ENCODE measurements at places on chromosomes 2 and 18.

GRCh38 chr2:42947809-42948600, 155.6 kb upstream of the HAAO start:
- no peak for DNase-seq

DNA sequence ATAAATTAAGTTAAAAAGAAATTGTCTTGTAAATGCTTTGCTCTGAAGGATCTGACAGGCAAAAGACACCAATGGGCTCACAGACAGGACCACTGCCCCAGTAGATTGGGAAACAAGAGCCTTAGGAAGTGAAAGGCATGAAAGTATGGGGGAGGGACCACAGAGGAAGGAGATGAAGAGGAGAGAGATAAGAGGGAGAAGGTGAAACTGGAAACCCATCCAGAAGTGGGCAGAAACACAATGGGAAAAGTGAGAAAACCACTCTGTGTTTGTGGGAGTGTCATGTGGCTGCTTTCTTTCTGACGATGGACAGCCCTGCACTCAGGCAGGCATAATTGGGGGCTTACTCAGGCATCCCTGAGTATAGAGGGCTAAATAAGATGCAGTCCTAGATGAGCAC, 101.5 kb upstream of the STON1 start:
- no peak for DNase-seq

DNA sequence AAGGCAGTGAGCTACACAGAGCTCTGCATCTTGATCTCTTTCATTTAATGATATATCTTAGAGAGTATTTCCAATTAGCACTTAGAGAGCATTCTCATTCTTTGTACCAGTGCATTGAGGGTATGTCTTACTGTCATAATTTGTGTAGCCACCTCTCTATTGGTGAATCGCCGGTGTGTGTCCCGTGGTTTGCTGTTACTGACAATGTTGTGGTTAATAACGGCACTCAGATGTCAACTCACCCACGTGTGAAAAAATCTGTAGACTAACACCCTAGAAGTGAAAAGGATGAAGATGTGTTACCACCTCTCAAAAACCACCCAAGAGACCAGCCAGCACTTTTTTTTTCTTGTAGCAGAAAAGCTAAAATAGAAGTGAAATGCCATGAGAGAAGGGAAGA, 37.1 kb downstream of the TEX51 start:
- DNase-seq, result no peak

DNA sequence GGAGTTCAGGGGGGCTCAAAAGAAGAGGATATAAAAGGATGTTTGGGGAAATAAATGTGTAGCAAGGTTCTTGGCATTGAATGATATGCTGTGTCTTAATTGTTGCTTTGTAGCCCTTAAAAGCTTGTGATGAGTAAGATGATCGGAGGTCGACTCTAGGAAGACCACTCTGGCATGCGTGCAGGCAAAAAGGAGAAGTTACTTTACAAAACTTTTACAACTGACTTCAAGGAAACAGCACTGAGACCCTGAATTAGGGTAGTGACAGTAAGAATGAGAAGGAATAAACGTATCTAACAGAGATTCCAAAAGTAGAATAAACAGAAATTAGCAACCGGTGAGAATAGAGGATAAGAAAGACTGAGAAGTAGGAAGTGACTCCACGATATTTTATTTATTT, 228.7 kb upstream of the TANK start:
- DNase-seq, result no peak

DNA sequence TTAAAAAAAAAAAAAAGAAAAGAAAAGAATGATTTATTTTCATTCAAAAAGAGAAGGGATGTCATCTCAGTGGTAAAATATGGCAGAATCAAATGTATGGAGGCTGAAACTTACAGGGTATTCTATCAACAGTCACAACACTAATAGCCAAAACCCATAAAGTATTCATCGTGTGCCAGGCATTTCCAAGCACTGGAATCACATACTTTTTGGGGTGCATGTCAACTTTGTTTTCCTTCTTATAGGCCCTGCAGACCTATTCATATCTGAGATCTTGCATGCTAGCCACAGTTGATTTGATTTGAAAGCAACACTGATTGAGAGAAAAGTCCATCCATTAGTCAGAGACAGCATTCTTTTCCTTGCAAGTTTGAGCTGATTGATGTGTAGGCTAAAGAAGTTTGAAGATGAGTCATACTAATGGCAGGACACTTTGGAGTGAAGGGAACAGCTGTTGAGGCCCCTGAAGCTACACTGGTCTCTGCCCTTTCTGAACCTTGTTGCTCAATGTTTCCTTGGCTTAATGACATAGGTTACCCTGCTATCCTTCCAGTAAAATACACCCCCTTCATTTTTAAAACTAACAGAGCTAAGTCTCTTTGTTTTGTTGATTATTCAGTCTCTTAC, 22.0 kb downstream of the KATNAL2 start:
- DNase-seq, result peak; percentile 70

DNA sequence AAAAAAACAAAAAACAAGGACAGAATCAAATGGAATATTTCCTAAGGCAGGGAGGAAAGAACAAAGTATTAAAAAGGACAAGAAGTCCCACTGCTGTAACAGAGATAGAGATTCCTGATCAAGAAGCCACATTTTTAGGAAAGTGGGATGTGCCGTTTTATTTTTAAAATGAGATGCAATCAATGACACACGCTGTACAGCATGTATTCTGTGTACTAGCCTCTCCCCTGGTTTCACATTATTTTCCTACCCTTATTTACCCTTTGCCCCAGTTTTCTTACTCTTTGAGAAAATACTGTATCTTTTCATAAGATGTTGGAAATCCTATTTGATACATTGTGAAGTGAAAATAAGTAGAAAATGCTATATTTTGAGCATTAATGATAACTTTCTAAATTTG, 45.8 kb downstream of the E2F6 start:
- DNase-seq, result no peak

DNA sequence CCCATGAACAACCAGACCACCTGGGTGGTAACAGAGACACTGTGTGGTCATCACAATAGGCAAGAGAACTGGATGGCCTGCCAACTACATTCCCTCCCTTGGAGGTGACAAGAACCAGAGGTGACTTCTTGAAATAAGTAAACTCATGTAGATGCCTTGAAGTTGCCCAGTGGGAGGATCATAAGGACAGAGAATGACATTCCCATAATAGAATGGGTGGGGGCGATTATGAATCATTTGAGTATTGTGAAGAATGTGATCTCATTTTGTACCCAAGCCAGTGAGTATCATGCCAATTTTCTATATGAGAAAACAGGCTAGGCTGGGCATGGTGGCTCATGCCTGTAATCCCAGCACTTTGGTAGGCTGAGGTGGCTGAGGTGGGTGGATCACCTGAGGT, 211.4 kb upstream of the GYPC start:
- DNase-seq, result no peak

- no peak for DNase-seq
Measured at GRCh38 chr2:221527776-221528309, 44.3 kb downstream of the EPHA4 start.

- no peak for DNase-seq
Measured at GRCh38 chr2:9819551-9819950, 23.7 kb upstream of the TAF1B start.

- no peak for DNase-seq
Measured at GRCh38 chr2:1891971-1892486, 147.7 kb upstream of the PXDN start.

- peak; percentile 23 for DNase-seq
Measured at GRCh38 chr2:163155279-163155883, 316.8 kb upstream of the KCNH7 start.

DNA sequence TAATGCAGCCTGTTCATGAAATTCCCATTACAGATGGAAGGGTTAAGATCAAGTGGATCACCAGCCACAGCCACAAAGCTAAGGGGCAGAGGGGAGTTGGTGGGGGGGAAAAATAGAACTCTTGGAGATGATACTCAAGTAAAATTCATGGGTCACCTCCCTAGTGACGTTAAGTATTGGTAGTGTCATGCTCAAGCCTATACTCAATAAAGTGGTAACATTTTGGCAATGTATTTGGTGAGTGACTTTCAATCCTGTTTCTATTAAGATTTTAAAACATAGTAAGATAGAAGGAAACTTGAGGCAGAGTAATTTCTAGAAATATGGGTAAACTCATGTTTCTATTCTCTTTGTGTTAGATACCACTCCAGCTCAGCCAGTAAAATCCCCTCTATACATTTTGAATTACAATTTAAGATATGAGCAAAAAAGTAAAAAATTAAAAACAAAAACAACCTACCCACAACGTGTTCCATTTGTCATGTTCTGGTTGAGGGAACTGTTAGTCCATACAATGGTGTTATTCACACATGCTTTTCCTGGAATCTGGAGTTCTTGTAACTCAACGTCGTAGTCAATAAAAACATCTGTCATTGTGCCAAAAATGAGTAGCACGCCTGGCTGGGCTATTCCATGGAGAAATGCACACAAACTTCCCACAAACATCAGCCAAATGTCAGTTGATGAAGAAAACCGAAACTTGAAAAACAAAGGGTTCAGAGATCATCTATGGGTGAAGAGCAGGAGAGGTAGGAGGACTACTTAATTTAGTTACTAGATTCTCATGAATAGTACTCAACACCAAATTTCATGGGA, 18.1 kb downstream of the ABCB11 start:
- DNase-seq, result no peak

- DNase-seq, result no peak
Measured at GRCh38 chr2:27730980-27731691, 40.4 kb upstream of the MRPL33 start.

GRCh38 chr18:57433934-57434535, 1.1 kb upstream of the ONECUT2 start:
- no peak for DNase-seq

- no peak for DNase-seq
Measured at GRCh38 chr2:61134141-61134540, 27.8 kb upstream of the C2orf74 start.

GRCh38 chr18:24651434-24651833, 191.0 kb downstream of the HRH4 start:
- no peak for DNase-seq

DNA sequence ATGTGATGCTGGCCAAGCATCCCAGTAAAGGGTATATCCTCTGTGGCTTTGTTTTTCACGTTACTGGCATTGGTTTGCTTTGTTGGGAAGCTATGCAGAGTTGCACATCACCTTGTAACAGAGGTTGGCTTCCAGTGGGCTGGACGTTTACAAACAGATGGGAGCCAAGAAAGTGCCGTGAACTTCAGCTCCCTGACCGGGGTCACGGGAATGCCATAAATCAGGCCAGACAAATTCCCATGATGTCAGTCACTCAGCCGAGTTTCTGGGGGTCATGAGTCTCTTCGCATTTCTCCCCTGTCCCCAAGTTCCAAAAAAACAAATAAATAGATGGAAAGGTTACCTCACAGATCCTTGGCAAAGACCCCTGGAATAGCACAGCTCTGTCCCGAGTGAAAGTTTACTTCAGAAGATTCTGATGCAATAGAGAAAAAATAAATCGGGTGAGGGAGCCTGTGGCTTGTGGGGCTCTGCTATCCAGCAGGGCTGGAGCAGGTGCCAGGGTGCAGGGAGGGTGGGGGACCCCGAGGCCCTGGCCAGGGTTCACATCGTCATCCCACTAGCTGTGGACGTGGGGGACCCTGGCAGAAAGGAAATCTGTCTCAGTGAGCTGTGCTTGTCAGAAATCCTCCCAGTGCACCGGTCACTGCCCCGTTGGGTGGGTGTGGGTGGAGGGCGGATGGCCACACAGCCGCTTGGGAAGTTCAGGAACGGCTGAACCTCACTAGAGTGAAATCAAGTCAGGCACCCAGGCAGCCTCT, 27.8 kb downstream of the TWIST2 start:
- no peak for DNase-seq

Data from HTR-8/SVneo (cell line).